ENCODE measurements at places on chromosomes 7 and 10.

DNA sequence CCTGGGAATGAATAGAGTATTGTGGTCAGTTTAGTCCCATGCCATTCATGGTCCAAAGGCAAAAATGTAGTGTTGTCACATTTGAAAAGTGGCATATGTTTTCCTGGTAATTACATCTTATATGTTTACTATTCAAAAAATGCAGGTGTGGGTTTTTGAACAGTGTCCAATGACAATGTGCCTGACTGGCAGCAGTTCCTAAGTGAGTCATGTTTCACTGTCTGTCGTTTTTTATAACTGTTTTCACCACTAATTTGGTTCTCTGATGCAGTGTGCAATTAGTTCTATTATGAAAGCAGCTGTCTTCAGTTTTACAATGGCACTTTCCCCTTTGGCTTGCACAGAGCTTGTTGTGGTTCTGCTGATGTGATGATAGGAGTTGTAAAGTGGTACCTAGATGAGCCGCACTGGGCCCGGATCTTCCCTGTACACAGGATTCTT, 162.3 kb downstream of the SEM1 start:
- DNase-seq, result no peak

DNA sequence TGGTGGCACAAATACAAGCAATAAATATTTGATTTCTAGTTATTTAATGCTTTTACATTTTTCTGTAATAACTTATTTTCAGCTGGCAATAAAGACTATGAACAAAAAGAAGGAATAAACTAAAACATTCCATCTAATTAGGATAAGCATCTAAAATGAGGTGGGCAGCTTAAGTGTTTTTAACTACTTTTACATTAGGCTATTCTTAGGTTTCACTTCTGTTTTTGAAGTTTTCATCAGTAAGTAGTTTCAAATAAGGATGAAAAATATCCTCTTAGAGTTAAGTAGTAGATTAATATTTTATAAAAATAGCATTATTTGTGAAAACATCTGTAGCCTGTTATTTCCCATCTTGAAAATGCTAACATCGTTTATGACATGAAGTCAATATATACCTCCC, 15.9 kb downstream of the NT5C2 start:
- no peak for DNase-seq

GRCh38 chr10:66394342-66395063, 531.3 kb upstream of the LRRTM3 start:
- DNase-seq, result no peak

GRCh38 chr7:144437370-144438191, 34.1 kb upstream of the NOBOX start:
- no peak for DNase-seq

DNA sequence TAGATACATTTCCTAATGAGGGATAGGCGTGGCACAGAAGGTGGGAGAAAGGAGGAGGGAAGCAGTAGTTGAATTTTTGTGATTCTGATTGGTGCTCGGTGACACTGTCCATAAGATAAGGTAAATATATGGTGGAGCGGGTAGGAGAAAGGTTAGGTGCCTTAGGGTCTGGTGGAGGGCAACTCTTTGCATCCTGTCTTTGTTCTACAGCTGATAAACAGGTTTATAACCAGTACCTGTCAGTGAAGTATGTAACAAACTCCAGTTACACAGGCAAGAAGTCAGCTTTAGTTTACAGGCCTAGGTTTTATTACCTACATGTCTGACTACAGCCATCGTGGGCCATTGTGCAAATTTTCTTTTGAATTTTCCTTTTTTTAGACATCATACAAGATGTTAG, 10.9 kb upstream of the FAM180A start:
- DNase-seq, result no peak

GRCh38 chr10:67837541-67838314, at the start of gene DNAJC12:
TSS of gene DNAJC12 (minus strand) at chr10:67838188. CDS start at chr10:67838011, 177 bp downstream.
- DNase-seq, result no peak

DNA sequence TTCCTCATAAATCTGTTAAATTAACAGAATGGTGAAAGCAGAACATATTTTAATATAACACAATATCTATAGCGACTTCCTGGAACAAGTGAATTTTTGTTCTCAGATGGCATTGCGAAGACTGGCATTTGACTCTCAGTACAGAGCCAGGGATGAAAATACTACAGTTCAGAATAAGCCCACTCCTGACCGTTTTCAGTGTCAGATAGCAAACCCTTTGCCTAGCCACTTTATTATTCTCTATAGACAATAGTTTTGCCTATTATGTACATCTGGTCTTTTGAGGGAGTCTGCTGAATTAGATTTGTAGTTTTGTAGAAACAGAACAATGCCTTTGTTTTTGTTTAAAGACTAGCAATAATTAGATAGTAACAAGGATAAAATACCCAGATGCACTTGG, 2.3 kb downstream of the MINPP1 start:
- DNase-seq, result no peak

DNA sequence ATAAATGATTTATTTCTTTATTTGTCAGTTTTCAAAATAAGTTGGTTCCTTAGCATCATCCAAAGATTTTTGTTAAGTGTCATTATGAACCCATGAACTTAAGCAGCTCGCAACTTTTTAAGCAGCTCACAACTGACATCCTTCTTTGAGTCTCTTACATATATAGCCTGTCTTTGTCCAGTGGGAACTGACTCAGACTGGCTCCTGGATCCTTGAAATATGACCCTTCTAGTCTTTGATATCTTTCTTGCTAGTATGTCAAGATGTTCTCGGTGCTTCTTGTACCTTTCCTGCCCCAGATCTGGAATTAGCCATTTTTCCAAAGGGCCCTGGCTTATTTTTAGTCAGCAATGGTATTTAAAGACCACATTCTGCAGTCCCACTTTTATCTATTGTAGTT, 53.9 kb upstream of the ARID5B start:
- DNase-seq, result no peak

DNA sequence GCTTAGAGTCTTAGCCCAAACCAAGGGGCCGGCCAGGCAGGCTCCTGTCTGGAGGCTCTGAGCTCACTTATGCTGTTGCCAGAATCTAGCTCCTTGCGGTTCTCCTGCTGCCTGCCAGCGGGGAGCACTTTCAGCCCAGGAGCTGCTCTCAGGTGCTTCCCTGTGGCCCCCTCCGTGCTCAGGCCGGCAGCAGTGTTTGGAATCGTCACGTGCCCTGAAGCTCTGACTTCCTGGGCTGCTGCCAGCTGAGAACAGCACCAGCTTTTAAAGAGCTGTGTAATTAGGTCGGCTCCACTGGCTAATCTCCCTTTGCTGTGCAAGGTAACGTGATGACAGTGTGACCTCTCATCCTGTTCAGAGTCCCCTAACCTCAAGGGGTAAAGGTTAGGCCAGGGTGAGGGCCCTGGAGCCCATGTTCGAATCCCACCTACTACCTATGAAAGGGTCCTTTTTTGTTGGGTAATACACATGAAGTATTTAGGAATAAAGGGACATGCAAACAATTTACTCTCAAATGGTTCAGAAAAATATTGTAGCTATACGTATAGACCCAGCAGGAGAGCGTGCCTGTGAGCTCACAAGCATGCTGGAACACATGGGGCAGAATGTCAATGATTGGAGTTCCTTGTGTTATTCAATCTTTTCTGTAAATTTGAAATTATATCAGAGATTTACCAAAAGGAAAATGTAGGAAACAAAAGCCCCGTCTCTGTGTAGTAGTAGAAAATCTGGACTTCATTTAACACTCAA, 16.6 kb downstream of the ZNF862 start:
- DNase-seq, result no peak

DNA sequence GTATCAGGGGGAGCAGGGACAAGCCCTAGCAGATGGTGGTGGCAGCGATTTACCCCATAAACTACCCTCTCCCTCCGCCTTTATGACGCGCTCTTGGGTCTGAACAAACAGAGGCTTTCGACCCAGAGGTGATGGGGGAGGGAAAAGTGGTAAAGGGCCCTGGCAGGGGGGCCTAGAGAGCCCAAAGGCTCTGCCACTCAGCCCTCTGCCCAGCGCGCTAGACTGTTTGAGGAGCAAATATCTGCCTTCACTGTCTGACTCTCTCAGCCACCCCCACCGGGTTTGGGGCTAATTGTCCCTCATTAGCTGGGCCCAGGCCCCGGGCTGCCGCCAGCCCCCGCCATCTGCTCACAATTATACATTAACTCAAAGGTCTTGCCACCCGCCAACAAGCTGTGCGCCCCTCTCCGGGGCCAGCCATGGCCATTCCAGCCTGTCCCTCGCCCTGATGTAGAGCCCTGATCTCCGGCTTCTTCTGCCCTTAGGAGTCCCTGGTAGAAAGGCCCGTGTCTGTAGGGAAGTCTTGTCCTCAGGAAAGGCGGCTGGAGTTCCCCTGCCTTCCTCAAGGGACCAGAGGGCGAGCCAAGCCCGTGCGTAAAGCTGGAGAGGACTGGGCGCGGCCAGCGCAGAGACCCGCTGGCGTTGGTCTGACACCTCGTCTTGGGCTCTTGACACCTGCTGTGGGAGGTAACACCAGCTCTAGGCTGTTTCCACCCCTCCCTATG, 1.9 kb upstream of the PAX4 start:
- no peak for DNase-seq

GRCh38 chr7:12777257-12777656, 89.8 kb downstream of the ARL4A start:
- no peak for DNase-seq

DNA sequence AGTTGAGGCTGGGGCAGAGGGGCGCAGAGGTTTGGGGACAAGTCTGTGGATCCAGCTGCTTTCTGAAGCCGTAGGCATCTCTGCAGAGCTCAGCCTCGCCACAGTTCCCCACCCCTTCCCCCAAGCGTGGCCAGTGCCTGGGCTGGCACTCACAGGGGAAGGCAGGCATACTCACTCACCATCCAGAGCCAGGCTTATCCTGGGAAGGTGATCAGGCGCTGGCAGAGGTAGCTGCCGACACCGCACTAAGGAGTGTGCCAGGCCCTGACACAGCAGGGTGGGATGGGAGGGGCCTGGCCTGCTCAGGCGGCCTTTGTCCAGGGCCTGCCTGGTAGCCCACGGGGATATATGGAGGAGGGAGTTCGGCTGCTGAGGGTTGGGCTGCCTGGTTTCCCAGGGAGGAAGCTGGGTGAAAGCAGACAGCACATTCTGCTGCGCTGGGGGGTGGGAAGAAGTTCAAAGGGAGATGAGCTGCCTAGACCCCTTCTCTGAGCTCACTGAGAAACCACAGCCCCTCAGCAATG, 15.9 kb downstream of the VSIR start:
- DNase-seq, result no peak

GRCh38 chr7:35792472-35792871, 8.4 kb upstream of the SEPTIN7 start:
- DNase-seq, result no peak
